D721Med (cell line): ENCODE measurements at places on chromosomes 2 and 18.

GRCh38 chr2:40087434-40087833 lies 308.4 kb upstream of the THUMPD2 start:
- DNase-seq = no peak

DNA sequence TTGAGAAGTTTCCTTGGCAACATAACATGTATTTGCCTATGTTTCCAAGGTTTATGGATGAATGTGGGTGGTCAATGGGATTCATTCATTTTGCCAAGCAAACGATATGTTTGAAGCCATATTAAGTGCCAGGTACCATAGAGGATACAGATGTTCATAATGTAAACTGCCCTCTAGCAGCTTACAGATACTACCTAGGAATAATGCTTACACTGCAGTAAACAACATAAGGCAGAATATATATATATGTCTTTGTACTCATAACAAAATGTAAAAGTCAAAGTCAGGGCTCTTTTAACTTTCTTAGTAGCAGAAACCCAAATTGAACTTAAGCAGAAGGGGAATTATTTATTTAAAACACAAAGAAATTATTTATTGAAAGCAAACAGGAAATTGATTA lies 171.6 kb upstream of the TNP1 start:
- DNase-seq = no peak

DNA sequence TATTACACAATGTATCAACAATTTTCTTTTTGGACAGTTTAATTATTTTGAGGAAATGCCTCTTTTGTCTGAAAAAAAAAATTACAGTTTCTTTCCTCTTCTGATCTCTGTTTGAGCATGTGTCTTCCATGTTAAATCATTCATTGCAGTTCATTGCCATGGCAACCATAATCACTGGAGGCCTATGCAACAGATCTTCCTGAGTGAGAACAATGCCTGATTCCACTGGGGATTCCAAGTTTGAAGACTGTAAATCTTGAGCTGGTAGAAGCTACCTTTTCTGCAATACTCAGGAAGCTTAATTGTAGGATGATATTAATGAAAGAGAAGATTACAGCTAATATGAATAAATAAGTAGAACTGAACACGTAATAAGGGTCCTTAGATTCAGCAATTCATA lies 721.4 kb upstream of the CNTNAP5 start:
- DNase-seq = no peak

GRCh38 chr2:86028766-86029381 lies 76.8 kb downstream of the POLR1A start:
- DNase-seq = no peak

DNA sequence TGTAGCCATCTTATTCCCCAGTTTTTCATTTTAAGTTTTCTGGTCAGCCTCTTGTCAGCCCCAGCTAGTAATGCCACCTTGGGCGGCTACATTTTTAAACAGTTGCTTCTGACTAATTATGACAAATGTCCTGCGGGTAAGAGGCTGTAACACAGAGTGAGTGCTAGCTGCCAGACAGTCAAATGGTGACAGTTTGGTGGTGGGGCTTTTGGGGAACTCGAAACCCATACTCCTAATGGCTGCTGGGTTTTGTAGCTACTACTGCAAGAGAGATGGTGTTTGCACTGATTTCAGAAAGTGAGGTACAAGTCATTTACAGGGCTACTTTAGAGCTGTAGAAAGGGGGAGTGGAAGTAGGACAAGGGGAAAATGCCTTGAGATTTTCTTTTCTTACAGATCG lies 48.2 kb downstream of the ZCCHC2 start:
- no peak for DNase-seq
